ENCODE measurements at places on chromosomes 6 and 20.

- DNase-seq = peak; percentile 35
Measured at GRCh38 chr20:57622579-57623381, 2.6 kb upstream of the ZBP1 start.

DNA sequence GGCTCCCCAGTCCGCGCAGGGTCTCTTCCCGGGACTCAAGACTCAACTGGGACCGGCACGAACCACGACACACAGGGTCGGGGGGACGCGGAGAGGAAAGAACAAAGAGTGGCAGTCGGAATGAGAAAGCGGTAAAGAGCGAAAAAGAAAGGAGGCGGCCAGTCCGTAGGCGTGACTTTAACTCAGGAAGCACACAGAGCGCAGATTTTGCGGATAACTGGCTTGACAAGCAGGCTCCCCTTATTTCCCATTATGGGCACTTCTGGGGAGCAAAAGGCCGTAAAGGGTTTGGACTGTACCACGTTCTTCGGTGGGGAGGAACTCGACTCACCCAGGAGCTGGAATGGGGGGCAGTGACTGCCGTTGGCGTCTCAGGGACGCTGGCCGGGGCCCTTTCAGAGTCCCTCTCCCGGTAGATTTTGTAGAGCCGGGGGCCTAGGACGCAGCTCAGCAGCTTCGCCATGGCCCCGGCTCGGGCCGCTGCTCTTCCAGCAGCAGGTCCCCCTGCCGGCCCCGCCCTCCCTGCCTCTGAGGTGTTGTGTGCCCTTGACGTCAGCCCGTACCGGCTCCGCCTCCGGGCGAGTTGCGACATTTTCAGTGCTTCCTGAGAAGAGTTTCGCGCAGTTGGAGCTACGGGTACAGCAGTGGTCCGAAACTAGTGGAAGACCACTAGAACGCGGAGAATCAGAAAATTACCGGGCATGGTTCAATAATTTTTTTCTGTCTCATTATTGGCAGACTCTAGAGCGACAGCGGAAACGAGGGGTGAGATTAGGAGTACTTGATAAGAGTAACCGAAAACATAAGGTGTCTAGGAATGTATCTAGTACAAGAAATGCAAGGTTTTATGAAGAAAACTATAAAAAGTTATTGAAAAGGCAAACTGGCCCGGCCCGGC, at the start of gene ABHD16A:
TSS of gene ABHD16A (minus strand) at position 506 of the 898 bp plus-strand sequence. CDS start at position 463, 43 bp downstream.
- peak; percentile 93 for DNase-seq

GRCh38 chr20:1010659-1011058, 8.5 kb upstream of the RSPO4 start:
- DNase-seq = no peak

DNA sequence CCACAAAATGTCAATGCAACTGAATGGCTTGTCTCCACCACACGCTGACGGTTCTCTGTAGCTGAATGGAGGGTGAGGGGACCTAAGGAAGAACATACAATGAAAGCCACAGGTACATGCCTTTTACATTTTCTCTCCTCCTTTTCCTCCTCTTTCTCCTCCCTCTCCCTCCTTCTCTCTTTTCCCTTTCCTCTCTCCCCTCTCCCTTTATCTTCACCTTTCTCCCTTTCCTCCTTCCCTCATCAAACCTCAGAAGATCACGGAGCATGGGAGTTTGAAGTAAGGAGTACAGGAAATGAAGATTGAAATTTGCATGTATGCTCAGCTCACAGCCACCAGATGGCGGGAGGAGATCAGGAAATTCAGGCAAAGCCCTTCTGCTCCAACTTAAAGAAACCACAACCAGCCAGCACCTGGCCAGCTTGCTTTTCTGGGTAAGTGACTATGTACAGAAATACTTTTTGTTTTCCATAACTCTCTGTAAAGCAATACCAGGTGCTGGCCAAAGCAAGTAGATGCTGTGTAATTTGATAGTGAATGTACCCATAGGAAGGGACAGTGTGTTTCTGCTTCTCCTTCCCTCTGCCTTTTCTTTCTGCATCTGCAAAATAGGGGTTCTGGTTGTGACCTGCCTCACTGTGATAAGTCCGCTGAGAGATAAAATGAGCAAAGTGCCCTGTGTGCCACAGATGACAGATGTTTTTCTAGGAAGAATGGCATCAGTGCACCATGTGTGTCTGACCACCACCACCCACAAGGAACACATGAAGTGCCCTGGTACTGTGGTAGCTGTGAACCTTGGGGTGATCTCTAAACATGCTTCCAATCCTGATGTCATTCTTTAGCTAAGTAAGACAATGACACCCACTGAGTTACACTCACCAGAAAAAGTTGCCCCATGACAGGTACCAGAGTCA, 18.6 kb upstream of the FOXO3 start:
- DNase-seq = no peak

DNA sequence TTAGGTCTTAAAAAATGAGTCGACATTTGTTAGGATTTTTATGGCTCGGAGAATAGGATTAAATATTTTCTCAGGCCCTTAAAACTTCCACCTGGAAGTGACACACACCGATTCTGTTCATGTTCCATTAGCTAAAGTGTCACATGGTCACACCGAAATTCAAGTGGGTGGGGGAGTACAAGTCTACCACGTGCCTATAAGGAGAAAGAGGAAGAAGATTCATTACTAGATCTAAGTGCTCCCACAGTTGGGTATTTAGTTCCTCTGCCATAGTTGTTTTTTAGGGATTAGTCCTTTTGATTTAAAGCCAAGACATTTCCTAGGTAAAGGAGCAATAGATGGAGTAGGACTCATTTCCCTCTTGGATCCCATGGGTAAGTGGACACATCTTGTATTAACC, 4.9 kb upstream of the TOX2 start:
- no peak for DNase-seq

- no peak for DNase-seq
Measured at GRCh38 chr6:97304701-97305100, 21.7 kb upstream of the MMS22L start.

- no peak for DNase-seq
Measured at GRCh38 chr20:16295534-16295933, 277.7 kb downstream of the KIF16B start.

- no peak for DNase-seq
Measured at GRCh38 chr6:157364705-157365104, 16.3 kb upstream of the ZDHHC14 start.

DNA sequence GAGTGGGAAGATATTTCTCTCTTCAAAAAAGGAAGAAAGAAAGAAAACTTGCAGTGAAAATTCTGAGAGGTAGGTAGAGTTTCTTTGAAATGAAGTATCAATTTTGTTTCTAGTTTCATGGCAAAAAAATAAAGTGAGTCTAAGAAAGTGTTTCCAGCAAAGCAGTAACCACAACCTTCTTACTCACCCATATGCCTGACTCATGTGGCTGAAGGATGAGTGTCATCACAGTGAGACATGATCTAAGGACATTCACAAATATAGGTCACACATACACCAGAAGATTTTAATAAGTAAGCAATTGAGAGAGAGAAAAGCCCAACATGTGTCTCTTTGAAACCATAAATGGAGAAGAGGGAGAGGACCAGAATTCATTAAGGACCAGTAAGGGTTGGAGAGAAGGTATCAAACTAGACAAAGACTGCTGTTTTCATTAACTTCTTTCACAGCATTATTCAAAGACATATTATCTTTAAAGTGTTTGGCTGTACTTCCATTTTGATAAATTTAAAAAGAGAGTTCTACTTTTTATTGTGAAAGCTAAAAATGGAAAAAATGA, 169.5 kb downstream of the FRK start:
- DNase-seq = no peak

- DNase-seq = no peak
Measured at GRCh38 chr20:58716476-58717277, 24.1 kb downstream of the NPEPL1 start.

DNA sequence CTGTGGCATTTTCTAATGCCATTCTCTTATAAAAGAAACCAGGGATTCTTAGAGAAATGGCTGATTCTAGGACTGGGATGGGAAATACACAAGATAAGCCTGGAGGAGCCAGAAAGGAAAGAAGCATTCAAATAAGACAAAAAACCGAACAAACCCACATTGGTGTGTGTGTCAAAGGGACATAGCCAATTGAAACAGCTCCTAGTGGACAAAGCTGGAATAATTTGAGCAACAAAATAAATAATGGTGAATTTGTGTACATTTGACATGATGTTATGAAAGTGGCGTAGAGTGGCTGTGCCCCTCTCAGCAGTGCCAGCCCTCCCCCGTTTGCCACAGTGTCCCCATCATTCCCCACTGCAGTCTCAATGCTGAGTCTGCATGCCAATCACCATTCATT, 55.5 kb downstream of the B3GAT2 start:
- DNase-seq = no peak

DNA sequence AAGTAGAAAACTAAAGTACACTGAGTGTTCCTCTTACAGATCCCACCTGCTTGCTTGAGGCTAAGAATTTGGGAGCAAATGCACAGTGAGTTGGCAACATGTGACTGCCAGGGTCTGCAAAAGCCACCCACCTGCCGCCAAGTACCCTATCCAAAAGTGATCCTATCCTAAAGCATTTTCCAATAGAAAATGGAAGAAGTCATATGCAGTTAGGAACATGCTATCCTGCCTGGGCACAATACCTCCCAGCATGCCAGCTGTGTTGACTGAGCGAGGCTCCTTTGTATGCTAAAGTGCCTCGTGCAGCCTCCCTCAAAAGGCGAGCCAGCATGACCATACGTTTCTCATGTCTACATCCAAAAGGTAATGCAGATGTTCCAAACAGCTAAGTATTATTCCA, 52.7 kb downstream of the TRAF3IP2 start:
- DNase-seq = no peak

- no peak for DNase-seq
Measured at GRCh38 chr20:2507464-2507863, 1.3 kb downstream of the ZNF343 start.

- DNase-seq = no peak
Measured at GRCh38 chr20:4763723-4764510, 42.2 kb downstream of the PRND start.

GRCh38 chr6:4327841-4328240, 192.5 kb upstream of the ECI2 start:
- no peak for DNase-seq

- no peak for DNase-seq
Measured at GRCh38 chr6:5695260-5696245, 311.2 kb downstream of the NRN1 start.

DNA sequence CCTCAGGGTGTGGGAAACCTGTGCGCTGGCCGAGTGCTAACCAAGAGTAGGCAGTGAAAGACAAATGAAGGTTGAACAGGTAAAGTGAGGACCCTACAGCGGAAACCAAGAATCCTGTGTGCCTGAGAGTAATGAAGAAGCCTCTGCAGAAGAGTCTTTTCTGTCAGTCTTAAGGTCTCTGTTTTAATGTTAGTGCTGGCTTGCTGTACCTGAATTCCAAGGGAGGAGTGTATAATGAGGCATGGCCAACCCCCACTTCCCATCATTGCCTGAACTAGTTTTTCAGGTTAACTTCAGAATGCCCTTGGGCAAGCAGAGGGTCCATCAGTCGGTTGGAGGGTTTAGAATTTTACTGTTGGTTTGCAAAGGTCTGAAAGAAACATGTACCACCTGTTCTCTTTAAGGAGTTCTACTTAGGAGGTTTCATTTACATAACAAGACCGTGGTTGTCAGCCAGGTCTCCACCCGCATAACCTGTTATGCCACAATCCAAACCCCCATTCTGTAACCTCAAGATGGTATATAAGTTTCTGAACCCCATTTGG, 589 bp upstream of the PDCD2 start:
- DNase-seq = no peak

GRCh38 chr6:40992746-40993145, 46.3 kb downstream of the UNC5CL start:
- no peak for DNase-seq

DNA sequence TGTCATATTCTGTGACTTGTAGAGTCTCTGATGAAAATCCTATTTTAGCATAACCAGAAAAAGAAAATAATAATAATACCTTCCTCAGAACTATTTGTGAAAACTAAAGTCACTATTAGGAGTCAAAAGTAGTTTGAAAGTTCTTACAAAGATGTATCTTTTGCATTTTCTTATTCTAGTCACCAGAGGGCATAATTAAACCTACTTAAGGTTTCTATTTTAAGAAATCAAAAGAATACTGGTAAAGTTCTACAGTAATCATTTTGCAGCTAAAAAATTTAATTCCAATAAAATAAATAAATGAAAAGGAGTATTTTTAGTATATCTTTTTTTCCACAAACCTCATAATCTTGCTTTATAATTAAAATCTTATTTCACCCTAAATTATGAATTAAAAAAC, 28.0 kb upstream of the MCM9 start:
- DNase-seq = no peak

DNA sequence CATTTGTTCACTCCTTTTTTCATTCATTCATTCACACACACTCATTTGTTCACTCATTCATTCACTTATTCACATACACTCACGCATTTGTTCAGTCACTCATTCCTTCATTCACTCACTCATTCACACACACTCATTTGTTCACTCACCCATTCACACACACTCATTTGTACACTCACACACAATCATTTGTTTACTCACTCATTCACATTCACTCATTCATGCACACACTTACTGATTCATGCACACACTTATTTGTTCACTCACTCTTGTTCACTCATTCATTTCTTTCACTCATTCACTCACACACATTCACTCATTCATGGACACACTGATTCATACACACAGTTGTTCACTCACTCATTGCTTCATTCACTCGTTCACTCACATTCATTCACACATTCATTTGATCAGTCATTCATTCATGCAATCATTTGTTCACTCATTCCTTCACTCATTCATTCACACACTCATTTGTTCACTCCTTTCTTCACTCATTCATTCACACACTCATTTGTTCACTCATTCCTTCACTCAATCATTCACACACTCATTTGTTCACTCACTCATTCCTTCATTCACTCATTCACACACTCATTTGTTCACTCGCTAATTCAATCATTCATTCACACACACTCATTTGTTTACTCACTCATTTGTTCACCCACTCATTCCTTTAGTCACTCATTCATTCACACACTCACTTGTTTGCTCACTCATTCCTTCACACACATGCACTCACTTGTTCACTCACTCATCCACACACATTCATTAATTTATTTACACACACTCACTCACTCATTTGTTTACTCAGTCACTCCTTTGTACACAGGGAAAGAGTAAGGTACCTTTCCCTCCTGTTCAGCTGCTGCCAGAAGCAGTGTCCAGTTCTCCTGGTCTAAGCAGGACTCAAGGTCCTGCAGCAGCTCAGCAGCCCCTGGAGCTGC, 50.7 kb upstream of the BHLHE23 start:
- DNase-seq = no peak

DNA sequence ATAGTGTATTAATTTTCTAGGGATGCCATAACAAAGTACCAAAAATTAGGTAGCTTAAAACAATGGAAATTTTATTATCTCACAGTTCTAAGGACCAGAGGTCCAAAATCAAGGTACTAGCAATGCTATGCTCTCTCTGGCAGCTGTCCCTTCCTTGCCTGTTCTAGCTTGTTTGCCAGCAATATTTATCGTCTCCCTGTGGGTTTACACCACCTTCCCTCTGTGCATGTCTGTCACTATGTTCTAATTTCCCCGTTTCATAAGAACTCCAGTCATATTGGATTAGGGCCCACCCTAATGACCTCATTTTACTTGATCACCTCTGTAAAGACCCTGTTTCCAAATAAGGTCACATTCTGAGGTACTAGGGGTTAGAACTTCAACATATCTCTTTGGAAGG, 217.2 kb downstream of the IBTK start:
- DNase-seq = no peak
